ENCODE measurements at places on chromosomes 2 and 18. TPM values are rescaled to one million over a fixed set of nuclear protein-coding genes. Genes with fewer than 3 reads are reported as not detected.

GRCh38 chr18:77207540-77207939 lies 42.1 kb upstream of the GALR1 start:
- DNase-seq = peak; percentile 97

DNA sequence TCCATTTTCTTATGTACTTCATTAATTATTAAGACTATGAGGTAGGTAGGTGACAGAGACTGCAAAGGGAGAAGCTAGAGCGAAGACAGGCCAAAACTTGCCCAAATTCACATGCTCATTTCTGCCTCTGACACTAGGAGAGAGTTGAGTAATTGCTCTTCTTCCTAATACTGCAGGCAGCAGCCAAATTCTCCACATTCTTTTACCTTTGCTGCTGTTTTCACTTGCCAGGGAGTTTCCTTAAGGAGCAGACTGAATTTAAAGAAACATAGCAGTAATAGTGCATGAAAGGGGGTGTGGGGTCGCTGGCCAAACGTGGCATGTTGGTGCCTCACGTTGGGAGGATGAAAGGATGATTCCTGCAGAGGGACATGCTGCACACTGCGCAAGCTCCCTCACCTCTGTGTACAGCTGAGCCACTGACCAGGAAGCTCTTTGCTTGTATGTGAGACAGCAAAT lies 12.3 kb downstream of the CRIM1 start:
- peak; percentile 57 for DNase-seq

DNA sequence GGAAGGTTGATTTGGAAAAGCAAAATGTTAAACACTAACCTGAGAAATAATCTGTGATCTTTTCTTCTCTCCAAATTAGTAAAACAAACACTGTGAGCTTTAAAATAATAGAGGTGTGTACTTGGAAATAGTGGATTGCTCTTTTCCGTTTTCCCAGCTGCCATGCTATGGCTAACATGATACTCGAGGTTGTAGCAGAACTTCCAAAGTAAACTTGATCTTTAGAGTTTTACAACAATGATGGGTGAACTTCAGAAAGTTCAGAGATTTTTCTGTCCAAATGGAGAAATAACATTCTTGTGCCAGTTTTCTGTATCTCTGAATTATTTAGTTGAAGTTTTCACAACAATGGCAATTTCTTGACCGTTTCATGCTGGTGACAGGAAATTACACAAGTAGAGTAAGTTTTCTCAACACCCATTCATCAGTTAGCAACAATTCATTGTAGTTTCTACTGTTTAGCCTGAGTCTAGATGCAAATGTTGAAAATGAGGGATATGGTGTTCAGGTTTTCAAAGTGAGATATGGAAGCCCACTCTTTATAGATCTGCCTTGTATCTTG lies 135.3 kb upstream of the CTAGE1 start:
- peak; percentile 65 for DNase-seq

GRCh38 chr2:3727397-3728045 lies 24.1 kb downstream of the DCDC2C start:
- no peak for DNase-seq

GRCh38 chr2:232299927-232300674 lies 78.5 kb upstream of the ALPP start:
- no peak for DNase-seq

DNA sequence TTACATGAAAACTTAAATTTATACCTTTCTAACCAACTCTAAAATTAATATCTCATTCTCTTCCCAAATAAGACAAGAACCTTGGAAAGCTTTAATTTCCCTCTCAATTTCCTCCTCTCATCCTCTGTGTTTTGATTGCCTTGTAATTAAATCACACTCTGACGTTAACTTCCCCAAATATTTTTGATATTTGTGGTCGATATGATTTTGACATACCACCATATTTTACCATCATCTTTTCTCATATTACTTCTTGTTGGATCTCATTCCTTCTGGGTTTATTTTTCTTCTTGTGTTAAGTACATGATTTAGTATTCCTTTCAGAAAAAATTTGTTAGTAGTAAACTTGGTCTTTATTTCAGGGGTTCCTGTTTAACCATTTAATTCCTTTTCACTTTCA lies 69.6 kb downstream of the RDH14 start:
- DNase-seq = no peak

DNA sequence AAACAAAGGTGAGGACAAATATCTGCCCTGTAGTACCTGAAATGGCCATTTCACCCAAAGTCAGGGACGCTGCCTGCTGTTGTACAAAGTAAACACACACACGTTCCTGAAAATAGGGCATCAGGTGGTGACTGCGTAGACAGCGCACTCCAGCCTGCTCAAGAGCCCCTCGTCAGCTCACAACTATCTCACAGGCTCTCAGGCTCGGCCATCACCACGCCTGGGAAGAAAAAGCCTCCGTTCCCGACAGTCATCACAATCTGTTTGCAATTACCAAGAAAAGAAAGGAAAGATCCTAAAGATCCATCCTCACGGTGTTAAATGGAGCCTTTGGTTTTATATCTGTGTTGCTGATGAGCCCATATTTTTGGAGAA lies 230.2 kb downstream of the ZNF516 start:
- no peak for DNase-seq

DNA sequence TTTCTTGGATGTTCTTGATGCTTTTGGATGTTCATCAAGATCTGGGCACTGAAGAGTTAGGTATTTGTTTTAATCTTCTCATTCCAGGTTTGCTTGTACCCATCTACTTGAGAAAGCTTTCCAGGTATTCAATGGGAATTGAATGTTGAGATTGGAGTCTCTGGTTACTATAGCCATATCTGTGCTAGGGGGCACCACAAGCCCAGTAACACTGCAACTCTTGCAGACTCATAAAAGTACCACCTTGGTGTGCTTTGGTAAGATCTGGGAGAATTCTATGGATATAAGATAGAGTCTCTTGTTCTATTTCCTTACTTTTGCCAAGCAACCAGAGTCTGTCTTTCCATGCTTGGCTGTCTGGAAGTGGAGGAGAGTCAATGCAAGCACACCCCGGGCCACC lies 518.9 kb upstream of the VRK2 start:
- no peak for DNase-seq

DNA sequence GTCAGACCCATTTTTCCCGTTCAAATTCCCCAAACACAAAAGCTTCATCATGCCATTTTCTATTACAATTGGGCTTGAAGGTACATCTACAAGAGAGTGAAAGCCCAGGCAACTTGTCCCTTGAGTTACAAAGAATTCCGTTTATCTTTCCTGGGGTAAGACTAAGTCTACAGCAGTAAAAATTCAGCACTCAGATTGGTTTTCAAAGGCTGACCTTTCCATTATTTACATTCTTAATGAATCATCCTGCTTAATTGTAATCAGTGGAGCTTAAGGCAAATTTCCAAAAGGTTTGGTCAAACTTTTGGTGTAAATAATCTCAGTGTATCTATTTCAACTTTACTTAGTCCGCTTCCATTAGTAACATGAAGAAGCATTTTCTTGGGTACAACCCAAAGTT lies 33.4 kb upstream of the ST3GAL5 start:
- no peak for DNase-seq

GRCh38 chr2:127508023-127508630 lies 18.2 kb downstream of the IWS1 start:
- peak; percentile 20 for DNase-seq

GRCh38 chr2:200025717-200026116 lies 70.3 kb downstream of the MAIP1 start:
- DNase-seq = no peak

GRCh38 chr18:35406666-35407065 lies 29.5 kb upstream of the ZNF396 start:
- no peak for DNase-seq

GRCh38 chr2:169072163-169072925 lies 3.0 kb downstream of the DHRS9 start:
- DNase-seq = no peak

GRCh38 chr2:239095460-239096081 lies 247.7 kb downstream of the TWIST2 start:
- no peak for DNase-seq

GRCh38 chr2:124320051-124320688 lies 295.1 kb downstream of the CNTNAP5 start:
- DNase-seq = no peak

DNA sequence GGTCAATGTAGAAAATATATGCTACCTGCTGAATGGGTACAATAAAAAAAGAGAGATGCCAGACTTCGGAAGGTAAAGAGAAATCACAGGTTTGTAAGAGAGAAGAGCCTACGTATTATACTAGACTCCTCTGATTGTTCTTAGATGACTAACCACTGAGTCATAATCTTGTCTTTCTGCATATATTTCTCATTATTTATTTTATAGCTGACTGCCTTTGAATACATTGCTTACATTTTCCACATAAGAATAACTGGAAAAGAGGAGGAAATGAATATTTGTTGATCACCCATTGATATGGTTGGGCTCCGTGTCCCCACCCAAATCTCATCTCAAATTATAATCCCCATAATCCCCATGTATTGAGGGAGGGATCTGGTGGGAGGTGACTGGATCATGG lies 90.3 kb upstream of the RAB27B start:
- peak; percentile 54 for DNase-seq

DNA sequence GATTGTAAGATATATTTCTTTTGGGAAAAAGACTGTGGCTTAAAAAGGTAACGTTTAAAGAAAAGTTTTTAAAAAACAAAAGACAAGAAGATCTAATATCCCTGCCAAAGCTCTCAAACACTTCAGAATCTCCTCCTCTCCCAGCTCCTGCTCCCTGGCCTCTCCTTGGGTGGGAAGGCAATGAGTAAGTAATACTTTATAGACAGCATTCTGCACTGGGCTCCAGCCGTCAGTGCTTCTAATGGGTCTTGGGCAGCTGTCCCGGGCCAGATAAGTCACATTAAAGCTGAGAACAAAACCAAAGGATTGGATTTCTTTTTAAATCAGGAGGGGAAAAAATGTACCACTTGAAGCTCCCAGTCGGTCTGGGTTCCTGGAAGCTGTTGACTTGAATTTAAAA lies 133.7 kb downstream of the ALPK2 start:
- DNase-seq = peak; percentile 47

- DNase-seq = no peak
Measured at GRCh38 chr2:79993144-79993543, 311.4 kb downstream of the LRRTM1 start.

DNA sequence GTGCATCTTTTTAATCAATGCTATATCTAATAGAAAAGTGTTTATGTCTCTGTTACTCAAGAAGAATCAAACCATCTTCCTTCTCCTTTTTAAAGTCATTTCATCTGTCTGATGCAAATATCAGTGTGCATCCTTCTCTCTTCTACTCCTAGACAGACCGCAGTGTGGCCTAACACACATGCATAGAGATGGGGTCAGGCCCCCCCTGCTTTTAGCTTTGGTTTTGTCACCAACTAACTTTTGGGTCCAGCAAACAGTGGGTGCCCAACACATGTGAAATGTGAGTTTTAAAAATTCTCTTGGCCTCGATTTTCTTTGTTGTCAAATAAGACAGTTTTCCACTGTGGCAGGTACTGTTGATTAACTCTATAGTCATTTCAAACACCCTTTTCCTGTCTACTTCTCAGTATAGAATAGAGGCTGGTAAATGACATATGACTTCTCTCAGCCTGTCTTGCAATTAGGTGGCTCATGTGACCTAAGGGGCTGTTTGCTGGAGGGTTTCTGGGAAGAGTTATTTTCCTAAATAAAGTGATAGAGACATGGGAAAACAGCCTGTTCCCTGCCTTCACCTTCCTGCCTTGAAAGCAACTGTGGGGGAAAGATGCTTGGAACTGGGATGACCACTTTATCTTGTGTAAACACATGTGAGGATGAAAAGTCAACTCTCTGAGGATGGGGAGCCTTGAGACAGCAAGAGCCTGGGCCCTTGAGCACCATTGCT lies 65.7 kb upstream of the DARS1 start:
- DNase-seq = no peak

DNA sequence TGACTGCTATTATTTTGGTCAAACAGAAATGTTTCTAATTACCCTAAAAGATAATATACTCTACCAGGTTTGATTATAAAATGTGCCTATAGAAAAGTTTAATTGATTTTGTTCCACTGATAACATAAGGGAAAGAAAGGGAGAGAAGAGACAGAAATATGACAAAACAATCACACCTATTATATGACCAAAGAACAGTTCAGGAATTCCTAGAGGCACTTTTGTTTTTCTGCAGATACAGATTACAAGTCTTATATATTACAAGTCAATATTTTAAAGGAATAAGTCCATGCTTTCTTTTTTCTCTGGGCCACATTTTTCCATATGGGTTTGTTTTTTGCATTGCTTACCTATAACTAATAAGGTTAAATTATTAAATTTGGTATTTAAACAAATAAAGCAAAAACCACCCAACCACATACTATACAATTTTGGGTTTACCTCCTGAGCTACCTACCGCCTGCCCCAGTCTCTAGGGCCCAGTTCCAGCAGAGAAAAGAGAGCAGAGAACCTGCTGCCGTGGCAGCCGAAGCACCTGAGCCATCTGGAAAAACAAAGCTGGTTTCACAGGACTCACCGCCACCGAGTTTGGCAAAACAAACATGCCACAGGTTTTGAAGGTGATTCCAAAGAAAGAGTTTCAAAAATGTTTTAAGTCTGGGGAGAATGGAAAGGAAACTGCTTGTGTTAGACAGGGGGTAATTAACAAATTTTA lies 92.1 kb downstream of the DYM start:
- DNase-seq = no peak

- DNase-seq = peak; percentile 92
Measured at GRCh38 chr2:46954951-46955571, 39.5 kb upstream of the MCFD2 start.

- DNase-seq = no peak
Measured at GRCh38 chr2:236882930-236883329, 202.8 kb upstream of the COPS8 start.

DNA sequence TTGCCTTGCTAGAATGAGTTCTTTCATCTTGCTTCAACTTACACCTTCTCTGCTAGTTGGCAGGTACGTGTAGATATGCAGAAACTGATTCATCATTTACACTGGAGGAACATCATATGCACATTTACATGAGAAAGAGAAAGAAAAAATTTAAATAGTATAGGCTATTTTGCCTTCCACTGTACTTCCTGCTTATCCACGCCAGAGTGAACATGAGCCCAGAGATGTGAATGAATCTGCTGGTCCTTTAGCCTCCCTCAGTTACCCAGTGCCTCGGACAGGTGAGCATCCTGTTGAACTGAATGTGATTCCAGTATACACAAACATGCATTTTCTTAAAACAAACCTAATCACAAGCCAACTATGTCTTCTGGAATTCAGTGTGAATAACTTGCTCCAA lies 83.6 kb downstream of the SESTD1 start:
- no peak for DNase-seq

DNA sequence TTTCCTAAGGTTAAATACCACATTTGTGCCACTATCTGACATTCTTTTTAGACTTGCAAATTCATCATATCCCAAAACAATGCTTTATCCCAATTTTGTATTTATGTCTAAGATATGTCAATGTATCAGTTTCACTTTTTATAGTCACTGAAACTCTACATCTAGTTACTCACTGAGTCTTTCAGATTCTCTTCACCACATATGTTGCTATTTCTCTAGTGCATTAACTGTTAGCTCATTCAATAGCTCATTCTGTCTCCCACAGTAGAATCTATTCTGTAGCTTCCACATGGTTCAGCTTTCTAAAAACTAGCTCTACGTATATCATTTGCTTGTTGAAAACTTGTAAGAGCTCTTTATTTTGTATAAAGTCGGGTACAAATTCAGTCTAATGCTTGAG lies 1420.6 kb upstream of the NXPH2 start:
- no peak for DNase-seq

C2orf72 gene
- total RNA-seq = not detected

CCDC74B gene
- 9.7 TPM for total RNA-seq

ITGB6 gene
- total RNA-seq = not detected

CCDC141 gene
- total RNA-seq = 2.7 TPM

OR6B2 gene
- not detected for total RNA-seq

SLC4A5 gene
- 0.45 TPM for total RNA-seq

NYAP2 gene
- not detected for total RNA-seq

ATP6V1B1 gene
- 0.09 TPM for total RNA-seq

IL36A gene
- 2.0 TPM for total RNA-seq

PPM1B gene
- 30.0 TPM for total RNA-seq

DTNA gene
- total RNA-seq = 34.3 TPM

CCL20 gene
- not detected for total RNA-seq

Data from fibroblast of the aortic adventitia (primary cell).